NCI-H1092 (cell line): ENCODE measurements at places on chromosomes 6 and 20.

- no peak for DNase-seq
Measured at GRCh38 chr6:107230448-107230847, 115.1 kb upstream of the BEND3 start.

- no peak for DNase-seq
Measured at GRCh38 chr20:40997116-40997515, 31.5 kb upstream of the TOP1 start.

- DNase-seq: no peak
Measured at GRCh38 chr6:33008944-33009861, at the start of gene HLA-DOA. HLA-DOA (minus strand) TSS chr6:33009591.

DNA sequence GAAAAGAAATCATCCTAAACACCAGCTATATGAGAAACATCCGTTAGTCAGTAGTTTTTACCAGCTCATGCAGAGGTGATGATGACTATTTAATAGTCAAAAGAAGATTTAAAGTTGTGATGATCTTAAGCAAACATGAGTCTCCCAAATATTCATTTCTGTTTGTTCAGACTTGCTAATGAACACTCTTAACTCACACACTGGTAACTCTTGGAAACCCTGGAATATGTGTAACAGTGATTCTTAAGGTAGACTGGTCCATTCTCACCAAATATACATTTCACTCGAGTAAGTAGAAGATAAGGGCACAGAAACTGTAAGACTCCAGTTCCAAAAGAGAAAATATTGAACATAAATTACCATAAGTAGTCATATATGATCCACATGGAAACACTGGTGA lies 29.1 kb downstream of the RSPO3 start:
- no peak for DNase-seq

- DNase-seq: no peak
Measured at GRCh38 chr20:59790346-59790745, 143.1 kb downstream of the SYCP2 start.

- no peak for DNase-seq
Measured at GRCh38 chr6:142433419-142433818, 131.6 kb downstream of the ADGRG6 start.

- DNase-seq: no peak
Measured at GRCh38 chr6:81770381-81770780, 17.9 kb upstream of the TENT5A start.

GRCh38 chr20:17896193-17896723 lies 72.3 kb downstream of the SNX5 start:
- DNase-seq: no peak

GRCh38 chr20:49349694-49350252 lies 71.9 kb upstream of the ZNFX1 start:
- no peak for DNase-seq

DNA sequence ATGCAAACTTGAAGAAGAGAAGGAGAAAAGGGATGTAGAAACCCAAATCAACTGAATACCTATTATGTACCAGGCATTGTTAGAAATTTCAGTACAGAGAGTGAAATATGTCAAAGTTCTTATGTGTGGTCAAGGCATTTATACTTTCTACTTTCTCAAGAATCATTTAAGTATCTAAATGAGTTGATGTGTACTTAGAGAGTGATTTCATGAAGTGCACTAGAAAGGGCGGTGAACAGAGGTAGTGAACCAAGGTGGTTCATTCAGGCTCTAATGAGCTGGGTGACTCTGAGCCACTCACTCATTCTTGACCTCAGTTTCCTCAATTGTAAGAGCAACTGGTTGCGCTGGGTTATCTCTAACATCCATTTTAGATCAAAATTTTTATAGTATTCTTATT lies 3.3 kb downstream of the PDE7B start:
- DNase-seq: no peak

GRCh38 chr6:25542984-25543910 lies 108.8 kb upstream of the SCGN start:
- DNase-seq: no peak

DNA sequence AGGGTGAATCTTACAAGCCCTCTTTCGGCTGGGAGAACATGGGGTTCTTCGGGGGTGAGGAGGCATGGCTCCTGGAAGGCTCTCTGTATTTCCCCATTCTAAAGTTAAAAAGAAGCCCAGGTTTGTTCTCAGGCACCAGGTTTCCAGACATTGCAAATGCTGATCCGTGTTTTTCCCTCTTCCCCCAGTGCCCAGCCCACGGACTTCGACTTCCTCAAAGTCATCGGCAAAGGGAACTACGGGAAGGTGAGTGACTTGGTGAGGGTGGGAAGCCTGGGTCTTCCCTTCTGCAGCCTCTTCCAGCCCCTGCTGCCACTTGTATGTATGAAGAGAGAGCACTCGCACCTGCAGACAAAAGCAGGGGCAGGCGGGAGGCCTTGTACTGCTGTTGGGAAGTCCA lies 8.7 kb downstream of the SGK2 start:
- DNase-seq: no peak

DNA sequence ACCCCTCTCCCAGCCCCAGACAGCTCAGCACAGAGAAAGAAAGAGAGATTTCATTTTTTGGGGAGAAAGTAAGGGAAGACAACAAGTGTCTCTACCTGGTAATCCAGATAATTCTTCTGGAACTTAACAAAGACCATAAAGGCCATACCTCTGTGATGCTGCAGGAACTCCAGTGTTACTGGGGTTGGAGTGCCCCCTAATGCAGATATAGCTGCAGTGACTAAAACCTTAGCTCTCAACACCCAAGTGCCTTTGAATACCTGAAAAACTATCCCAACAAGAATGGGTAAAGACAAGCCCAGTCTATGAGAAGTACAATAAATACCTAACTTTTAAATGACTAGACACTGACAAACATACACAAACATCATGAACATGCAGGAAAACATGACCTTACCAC lies 365.3 kb upstream of the PTCHD4 start:
- no peak for DNase-seq

DNA sequence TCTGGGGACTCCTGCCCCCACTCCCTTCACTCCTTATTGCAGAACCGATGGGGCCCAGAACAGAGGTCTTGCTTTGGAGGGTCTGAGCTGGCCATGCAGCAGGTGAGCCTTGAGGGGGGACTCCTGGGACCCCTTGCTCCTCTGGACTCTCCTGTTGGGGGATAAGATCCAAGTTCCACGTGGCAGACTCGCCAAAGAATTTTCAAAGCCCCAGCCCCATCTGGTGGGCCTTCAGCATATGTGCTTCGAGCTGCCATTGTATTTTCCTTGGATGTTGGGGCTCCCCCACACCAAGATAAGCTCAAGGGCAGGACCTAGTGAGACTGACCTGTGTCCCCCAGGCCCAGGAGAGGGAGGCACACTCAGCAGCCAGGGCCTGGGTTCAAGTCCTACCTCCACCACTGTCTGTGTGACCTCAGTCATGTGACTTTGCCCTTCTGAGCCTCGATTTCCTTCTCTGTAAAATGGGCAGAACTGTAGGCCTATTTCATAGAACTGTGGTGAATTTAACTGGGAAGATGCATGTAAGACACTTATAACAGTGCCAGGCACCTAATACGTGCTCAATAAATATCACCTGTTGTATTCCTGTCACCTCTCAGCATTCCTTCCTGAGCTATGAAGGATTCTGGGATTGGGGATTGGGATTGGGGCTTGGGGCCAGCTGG lies 115.5 kb downstream of the VEGFA start:
- DNase-seq: no peak

- DNase-seq: no peak
Measured at GRCh38 chr6:45707176-45707575, 308.5 kb downstream of the CLIC5 start.

DNA sequence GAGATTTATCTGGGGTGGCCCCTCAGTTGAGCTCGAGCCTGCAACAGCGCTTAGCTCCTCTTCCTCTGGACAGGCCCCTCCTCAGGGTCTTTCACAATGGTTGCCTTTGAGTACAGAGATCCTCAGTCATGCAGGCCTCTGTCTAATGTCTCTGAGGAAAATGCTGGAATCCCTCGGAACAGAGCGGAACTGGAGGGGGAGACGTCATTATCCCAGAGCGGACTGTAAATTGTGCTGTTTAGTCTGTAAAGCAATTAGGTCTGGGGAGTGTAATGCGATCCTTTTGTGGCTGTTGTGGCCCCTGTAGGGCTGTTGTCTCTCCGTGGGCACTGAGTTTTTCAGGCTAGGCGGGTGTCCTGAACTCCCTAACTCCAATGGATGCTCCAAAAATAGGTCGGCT lies 15.0 kb upstream of the DAAM2 start:
- no peak for DNase-seq

DNA sequence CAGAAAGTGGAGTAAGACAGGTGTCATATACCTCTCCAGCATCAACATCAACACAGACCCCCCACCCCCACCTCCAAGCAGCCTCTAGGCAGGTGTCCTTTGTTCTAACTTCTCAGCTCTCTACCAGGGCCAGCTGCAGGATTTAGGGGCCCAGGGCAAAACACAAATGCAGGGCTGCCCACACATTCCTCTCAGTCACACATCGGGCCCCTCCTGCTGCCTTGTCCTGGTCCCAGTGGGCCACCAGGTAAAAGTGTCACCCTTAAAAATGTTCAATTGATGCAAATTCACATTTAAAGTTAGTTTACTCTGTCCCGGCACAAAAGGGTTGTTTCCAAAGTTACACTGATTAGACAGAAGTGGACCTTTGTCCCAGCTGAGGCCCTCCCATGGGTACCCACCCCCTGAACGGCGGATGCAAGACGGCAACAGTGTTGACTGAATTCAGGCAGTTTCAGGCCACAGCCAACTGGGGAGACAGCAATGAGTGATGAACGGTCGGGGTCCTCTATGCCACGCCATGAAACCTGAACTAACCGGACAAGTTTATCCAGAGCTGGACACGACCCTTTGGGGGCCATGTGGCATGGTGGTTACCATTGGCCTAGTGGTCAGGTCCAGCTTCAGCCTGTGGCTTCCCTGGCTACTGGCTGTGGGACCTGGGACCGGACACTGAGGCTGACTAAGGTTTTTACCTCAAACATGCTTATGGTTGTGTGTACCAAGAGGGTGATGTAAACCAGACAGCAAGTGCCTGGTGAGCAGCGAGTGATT lies 52.2 kb upstream of the UNC93A start:
- DNase-seq: no peak

- DNase-seq: no peak
Measured at GRCh38 chr20:10504994-10505730, 70.1 kb downstream of the SLX4IP start.

DNA sequence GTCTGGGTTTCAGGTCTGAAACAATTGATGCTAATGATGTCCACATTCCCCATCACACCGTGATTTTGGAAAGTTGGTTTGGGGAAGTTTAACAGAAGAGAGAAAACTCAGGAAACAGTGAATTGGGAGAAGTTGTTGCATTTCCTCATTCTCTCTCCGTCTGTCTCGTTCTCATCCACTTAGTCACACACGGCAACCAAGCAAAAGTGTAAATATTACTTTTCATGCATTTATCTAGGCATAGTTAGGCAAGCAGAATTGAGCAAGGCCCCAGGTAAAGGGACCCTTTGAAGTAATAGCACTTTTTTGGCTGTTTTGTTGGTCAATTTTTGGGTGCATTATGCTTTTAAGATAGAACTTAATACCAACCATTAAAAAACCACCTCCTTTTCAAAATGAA lies 137.0 kb upstream of the SULF2 start:
- no peak for DNase-seq

DNA sequence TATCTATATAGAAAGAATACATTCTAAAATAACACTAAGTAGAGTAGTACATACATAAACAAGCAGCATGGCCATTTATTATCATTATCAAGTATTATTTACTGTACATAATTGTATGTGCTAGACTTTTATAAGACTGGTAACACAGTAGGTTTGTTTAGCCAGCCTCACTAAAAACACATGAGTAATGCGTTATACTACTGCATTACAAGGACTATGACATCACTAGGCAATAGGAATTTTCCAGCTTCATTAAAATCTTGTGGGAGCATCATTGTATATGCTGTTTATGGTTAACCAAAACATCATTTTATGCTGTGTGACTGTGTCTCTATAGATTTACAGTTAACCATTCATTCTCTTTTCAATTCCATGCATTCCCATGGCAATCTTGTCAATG lies 131.7 kb upstream of the HDGFL1 start:
- no peak for DNase-seq

DNA sequence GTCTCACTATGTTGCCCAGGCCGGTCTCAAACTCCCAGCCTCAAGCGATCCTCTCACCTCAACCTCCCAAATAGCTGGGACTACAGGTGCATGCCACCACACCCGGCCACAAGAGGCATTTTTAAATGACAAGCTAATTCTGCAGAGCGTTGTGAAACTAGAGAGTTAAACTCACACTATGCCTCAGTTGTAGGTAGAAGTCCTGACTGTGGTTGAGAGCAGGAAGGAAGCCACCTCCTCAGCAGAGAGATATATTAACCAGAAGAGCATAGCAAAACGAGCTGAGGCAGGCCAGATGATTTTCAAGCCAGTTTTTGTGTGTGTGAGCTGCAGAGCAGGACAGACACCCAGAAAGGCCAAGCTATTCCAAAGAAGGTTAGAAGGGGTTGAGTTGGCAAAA lies 150.3 kb downstream of the MBOAT1 start:
- no peak for DNase-seq

DNA sequence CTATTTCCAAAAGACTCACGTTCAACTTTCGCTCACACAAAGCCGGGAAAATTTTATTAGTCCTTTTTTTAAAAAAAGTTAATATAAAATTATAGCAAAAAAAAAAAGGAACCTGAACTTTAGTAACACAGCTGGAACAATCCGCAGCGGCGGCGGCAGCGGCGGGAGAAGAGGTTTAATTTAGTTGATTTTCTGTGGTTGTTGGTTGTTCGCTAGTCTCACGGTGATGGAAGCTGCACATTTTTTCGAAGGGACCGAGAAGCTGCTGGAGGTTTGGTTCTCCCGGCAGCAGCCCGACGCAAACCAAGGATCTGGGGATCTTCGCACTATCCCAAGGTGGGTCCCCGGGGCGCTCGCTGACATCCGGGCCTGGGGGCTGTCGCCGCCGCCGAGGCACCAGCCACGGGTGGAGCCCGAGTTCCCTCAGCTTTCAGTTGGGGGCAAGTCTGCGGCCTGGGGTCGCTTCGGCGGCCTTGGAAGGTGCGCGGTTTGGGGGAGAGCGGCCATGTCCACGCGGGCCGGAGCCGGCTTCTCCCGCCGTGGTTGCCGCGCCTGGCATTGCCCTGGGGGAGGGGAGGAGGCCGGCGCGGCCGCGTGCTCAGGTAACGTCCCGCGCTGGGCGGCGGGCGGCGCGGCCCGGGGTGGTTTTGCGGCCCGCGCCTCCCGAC lies 429 bp downstream of the AMD1 start:
- peak; percentile 4 for DNase-seq
